Osteocyte (in vitro differentiated cells): ENCODE measurements at places on chromosomes 4 and X.
A peak's percentile ranks its signal among the peaks of the same experiment; 100 is the strongest.

GRCh38 chr4:158166701-158167100 lies 6.1 kb downstream of the GASK1B start:
- no peak for DNase-seq

GRCh38 chr4:173334085-173334890 lies at the start of gene HMGB2:
Gene HMGB2, minus strand, starts transcription at chr4:173334358. Its CDS starts 709 bp downstream, at chr4:173333649.
- peak; percentile 100 for DNase-seq

- no peak for DNase-seq
Observed at GRCh38 chrX:147403040-147403439, 508.7 kb upstream of the FMR1 start.

GRCh38 chr4:107579099-107579498 lies 140.9 kb downstream of the PAPSS1 start:
- DNase-seq, result no peak

DNA sequence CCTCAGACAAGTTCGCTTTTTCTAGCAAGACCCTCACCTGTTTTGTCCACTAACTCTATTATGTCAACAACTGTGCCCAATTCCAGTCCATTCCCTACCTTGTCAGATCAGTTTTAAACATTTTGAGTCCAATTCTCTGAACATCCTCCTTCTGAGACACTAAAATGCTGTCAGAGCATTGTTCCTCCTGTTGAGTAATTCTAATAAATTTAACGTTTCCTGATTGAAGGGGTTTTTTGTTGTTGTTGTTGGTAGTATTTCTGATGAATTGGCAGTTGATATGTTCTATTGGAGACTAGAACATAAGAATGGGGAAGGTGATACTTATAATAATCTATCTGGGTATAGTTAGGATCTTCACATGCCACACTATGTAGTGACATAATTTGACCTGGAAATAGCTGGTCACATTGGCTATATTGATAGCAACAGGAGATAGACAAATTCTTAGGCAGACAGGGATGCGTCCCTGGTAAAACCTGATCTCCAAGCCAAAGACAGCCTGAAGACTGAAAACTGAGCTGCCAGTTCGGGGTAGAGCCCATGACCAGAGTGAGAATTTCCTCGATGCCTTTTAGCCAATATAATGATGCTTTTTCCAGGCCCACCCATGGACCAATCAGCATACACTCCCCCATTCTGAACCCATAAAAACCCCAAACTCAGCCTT lies 12.4 kb upstream of the CXCL2 start:
- no peak for DNase-seq

GRCh38 chr4:186074189-186074588 lies 5.2 kb downstream of the TLR3 start:
- no peak for DNase-seq

DNA sequence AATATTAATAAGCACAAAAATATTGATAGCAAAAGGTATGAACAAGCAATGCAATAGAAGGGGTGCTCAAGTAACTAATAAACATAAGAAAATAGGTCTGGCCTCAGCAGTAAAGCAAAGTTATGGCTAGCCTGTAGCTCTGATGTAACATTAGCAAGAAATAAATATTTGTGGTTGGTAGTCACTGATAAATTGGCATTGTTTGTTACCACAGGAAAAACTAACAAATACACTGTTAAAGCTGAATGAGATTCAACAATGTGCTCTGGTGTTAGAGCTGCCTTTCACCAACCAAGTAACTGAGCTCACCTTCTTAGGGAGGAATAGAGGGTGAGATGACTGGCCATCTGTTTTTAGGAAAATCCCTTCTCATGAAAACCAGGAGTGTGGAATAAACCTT lies 71.4 kb downstream of the AREG start:
- DNase-seq, result no peak

DNA sequence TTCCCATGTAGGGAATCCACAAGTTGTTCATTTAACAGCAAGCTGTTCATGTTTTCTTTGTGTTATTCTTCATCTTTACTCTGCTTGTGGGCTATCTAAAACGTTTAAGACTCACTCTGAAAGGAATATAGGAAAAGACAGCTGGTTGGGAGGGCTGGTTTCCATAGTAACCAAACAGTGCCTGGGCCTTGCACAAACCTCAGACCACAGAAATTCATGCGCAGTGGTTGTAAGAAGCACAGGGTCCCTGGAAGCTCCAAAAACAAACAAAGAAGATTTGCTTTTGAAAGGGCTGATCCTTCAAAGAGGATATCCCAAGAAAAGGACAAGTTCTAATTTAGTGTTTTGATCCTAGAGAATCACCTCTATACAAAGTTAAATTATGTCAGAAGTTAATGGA lies 7.8 kb downstream of the SERTM2 start:
- no peak for DNase-seq

- DNase-seq, result no peak
Observed at GRCh38 chr4:151691639-151692442, 69.0 kb downstream of the GATB start.

- no peak for DNase-seq
Observed at GRCh38 chr4:25144870-25145481, 15.3 kb downstream of the SEPSECS start.
